ENCODE measurements at places on chromosomes 1 and 21.
A peak's percentile ranks its signal among the peaks of the same experiment; 100 is the strongest.

DNA sequence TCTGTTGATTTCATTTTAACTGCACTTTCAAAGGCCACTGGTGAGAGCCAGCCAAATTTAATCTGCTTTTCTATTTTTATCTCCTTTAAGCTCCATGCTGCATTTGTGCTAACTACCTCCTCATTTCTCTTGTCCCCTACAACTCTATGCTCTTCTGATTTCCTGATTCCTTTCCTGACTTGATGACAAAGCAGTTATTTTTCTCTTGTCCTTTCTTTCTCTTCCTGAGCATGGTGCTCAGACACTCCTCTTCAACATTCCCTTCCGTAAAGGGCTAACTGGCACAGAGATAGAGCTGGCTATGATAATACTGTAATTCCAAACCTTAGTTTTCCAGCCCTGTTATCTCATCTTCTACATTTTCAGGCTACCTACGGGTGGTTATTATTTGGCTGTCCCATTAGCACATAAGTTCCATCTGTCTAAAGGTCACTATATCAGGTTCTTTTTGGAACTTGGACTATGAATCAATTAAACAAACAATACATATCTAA lies 6.8 kb upstream of the BCAS2 start:
- no peak for DNase-seq

- DNase-seq = no peak
Measured at GRCh38 chr1:162502928-162503327, 5.3 kb downstream of the UHMK1 start.

DNA sequence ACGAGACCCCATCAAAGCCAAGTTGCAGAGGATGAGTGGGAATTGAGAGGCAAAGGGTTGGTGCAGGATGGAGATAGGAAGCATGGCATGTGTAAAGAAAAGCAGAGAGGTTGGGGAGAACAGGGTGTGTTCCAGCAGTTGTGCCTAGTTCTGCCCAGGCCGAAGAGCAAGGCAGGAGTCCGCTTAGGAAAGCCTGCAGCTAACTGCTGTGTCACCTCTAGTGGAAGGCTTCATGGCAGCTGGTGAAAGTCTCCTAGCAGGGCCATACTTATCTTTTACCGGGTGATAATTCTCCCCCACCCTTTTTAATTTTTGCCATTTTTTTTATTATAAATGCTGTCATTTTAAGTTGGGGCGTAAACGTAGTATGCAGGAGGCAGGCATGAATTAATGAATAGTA lies 93.6 kb downstream of the NFIA start:
- DNase-seq = no peak

GRCh38 chr1:62467092-62467491 lies 30.2 kb downstream of the USP1 start:
- DNase-seq = no peak

DNA sequence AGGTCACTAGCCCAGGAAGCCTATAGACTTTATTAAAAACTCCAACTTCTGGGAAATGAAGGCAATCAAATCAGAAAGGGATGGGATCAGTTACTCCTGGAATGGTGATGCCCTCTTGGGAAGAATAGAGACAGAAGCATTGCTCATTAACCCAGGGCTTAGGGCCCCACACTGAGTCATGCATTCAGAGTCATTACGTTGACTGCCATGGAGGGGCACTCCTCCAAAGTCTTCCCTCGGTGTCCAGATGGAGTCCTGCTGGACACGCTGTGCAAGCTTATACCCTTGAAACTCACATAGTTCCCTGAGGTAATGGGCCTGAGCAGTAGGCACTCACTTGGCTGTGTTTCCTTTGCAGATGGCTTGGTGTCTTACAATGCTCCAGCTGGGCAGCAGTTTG lies 35.2 kb upstream of the HSD17B7 start:
- DNase-seq = no peak

DNA sequence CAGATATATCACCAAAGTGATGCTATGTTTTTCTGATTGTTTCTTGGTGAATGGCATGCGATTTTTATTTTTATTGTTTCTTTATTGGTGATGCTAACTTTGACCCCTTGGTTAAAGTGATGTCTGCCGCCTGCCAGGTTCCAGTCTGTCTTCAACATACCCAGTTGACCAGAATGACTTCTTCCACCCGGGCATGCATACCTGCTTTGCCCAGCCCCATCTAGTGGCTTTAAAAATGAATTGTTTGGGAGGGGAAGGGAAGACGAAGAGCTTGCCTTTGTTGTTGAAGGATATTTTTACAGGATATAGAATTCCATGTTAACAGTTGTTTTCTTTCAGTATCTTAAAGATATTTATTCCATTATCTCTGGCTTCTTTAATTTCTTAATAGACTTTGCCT lies 65.1 kb downstream of the ATG4C start:
- no peak for DNase-seq

GRCh38 chr1:179818260-179818659 lies 59.3 kb downstream of the TOR1AIP2 start:
- no peak for DNase-seq

- no peak for DNase-seq
Measured at GRCh38 chr1:220769205-220769604, 17.5 kb upstream of the MTARC1 start.

DNA sequence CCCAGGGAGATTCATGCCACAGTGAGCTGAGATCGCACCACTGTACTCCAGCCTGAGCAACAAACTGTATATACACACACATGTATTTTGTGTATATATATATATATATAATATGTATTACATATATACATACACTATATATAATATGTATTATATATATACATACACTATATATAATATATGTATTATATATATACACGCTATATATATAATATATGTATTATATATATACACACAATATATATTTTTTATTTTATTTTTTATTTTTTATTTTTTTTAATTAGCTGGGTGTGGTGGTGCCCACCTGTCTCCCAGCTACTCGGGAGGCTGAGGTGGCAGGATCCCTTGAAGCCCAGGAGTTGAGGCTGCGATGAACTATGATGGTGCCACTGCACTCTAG lies 9.3 kb downstream of the TP73 start:
- DNase-seq = no peak

- no peak for DNase-seq
Measured at GRCh38 chr1:193283016-193283415, 96.6 kb upstream of the B3GALT2 start.

DNA sequence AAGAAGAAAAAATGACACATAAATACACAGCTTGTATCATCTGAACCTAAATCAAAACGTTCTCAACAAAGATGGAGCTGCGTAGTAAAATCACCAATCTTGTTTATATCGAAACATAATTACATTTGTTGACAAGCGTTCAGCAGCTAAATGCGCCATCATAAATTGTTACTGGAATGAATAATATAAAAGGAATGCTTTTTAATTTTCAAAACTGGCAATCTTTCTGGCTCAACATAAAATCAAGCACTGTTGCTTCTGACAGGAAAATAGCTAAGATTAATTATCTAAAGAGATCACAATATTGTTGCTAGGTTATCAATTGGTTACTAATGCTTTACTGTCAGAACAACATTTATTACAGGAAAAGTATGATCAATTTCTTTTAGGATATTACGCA lies 181.5 kb downstream of the GPATCH2 start:
- no peak for DNase-seq

- DNase-seq = no peak
Measured at GRCh38 chr1:99548943-99549605, 96.8 kb upstream of the PALMD start.

- DNase-seq = no peak
Measured at GRCh38 chr21:38831526-38832467, 26.1 kb downstream of the ETS2 start.

DNA sequence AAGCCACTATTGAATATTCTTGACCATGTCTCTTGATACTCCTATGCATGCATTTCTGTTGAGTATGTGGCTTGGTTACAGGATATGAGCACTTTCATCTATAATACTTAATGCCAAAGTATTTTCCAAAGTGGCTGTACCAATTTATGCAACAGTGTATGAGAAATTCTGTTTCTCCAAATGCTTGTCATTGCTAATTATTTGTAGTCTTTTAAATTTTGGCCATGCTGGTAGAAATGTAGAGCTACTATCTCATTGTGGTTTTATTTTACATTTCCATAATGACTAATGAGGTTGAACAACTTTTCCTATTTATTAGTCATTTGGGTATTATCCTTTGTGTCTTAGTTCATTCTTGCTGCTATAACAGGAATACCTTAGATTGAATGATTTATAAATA lies 71.4 kb upstream of the TSPAN2 start:
- no peak for DNase-seq

DNA sequence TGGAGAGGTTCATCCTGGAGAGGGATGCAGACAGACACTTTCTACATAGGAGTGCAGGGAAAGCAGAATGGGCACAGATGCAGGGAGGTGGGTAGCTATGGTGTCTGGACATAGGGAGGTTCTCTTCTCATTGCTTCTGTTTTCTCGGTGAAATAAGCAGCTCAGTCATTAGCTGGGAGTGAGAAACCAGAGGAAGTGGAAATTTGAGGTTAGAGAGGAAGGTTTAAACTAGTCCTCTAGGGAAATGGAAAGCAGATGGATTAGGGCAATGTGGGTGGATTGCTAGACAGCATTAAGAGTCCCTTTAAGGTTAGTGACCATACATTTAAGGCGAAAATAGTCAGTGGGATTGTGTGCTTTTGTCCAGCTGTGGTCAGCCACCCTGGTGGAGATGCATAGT lies 39.6 kb downstream of the MPZL1 start:
- no peak for DNase-seq

GRCh38 chr1:101205457-101205856 lies 31.4 kb upstream of the S1PR1 start:
- DNase-seq = no peak

DNA sequence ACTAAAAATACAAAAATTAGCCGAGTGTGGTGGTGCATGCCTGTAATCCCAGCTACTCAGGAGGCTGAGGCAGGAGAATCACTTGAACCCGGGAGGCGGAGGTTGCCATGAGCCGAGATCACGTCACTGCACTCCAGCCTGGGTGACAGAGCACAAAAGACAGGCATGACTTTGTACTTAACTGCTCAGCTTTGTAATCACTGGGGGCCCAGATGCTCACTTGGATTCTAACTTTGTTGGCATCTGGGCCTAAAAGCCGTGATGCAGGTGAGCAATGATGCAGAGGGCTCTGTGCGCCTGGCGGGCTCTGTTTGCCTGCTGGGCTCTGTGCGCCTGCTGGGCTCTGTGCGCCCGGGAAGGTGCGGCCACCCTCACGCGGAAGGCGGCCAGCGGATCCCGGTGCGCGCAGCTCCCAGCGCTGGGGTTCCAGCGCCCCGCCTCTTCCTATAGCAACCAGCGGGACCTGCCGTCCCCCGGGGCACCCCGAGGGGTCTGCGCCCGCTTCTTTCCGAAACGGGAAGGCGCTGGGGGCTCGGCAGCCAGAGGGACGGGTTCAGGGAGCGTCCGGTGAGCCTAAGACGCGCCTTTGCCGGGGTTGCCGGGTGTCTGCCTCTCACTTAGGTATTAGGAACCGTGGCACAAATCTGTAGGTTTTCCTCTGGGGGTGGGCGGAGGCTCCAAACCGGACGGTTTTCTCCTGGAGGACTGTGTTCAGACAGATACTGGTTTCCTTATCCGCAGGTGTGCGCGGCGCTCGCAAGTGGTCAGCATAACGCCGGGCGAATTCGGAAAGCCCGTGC lies 31.7 kb downstream of the PRMT2 start:
- no peak for DNase-seq

DNA sequence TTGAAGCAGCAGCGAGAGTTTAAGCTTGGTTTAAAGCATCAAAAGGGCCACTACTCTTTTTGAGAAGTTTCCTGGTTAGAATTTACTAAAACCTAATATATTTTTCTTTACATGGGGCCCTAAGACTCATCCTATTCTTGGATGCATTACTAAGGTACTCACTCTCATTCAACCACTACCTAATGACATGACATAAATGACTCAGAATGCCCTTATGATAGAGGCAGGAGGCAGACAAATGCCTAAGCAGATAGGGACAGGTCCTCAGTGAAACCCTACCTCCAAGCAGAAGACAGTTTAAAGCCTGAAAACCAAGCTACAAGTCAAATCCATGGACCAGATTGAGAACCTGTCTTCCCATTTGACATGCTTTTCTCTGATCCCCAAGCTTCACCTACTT lies 34.3 kb upstream of the SLC35A3 start:
- DNase-seq = no peak

- DNase-seq = peak; percentile 17
Measured at GRCh38 chr1:9150582-9151327, 21.9 kb upstream of the GPR157 start.

- no peak for DNase-seq
Measured at GRCh38 chr1:172515436-172515835, 17.5 kb upstream of the SUCO start.

GRCh38 chr1:117689997-117690625 lies 84.3 kb downstream of the TENT5C start:
- no peak for DNase-seq

DNA sequence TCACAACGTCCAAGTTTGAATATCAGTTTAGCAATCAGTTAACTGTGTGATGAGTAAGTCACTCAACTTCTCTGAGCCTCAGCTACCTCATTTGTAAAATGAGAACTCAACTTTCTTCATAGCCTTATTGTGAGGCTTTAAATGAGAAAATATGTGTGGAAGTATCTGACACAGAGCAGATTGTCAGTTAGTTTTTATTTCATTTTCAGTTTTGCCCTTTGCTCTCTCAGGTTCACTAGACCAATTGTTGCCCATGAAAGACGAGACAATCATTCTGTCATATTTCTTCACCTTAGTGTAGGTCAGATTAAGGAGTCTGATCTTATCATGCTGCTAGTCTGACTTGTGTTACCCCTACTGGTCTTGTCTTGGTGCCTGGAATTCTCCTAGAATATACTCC lies 232.8 kb upstream of the PTBP2 start:
- DNase-seq = no peak

GRCh38 chr1:184376369-184376768 lies 10.5 kb upstream of the C1orf21 start:
- DNase-seq = no peak

GRCh38 chr1:30900931-30901560 lies 7.5 kb downstream of the SDC3 start:
- DNase-seq = no peak

GRCh38 chr1:223413216-223413615 lies 20.0 kb downstream of the CCDC185 start:
- DNase-seq = no peak

- no peak for DNase-seq
Measured at GRCh38 chr1:3924186-3924824, 24.2 kb upstream of the C1orf174 start.

- no peak for DNase-seq
Measured at GRCh38 chr1:233340966-233341516, 13.5 kb downstream of the MAP3K21 start.

- no peak for DNase-seq
Measured at GRCh38 chr1:202200669-202201068, 7.1 kb downstream of the LGR6 start.

GRCh38 chr1:73860421-73860950 lies 337.5 kb downstream of the LRRIQ3 start:
- DNase-seq = no peak

- DNase-seq = peak; percentile 40
Measured at GRCh38 chr1:56557746-56558145, 21.6 kb downstream of the PLPP3 start.

GRCh38 chr1:91940496-91940895 lies 8.7 kb upstream of the BRDT start:
- no peak for DNase-seq

- no peak for DNase-seq
Measured at GRCh38 chr1:55070293-55071164, 31.2 kb downstream of the PCSK9 start.
